ENCODE measurements at places on chromosomes 16 and 17. TPM values are rescaled to one million over a fixed set of nuclear protein-coding genes. Genes with fewer than 3 reads are reported as not detected.

The SULT1A2 gene
- total RNA-seq = 0.19 TPM

The KRT40 gene
- not detected for total RNA-seq

The BRICD5 gene
- 2.6 TPM for total RNA-seq

The MYH2 gene
- not detected for total RNA-seq

The CTRB1 gene
- total RNA-seq = not detected

The TNFRSF17 gene
- not detected for total RNA-seq

The GRB2 gene
- 98.5 TPM for total RNA-seq

The CFAP52 gene
- not detected for total RNA-seq

The FLYWCH1 gene
- 17.9 TPM for total RNA-seq

The EFTUD2 gene
- total RNA-seq = 151 TPM

The SMIM36 gene
- total RNA-seq = not detected

The OR3A3 gene
- total RNA-seq = not detected

The KRT222 gene
- total RNA-seq = 0.37 TPM

The KRT23 gene
- total RNA-seq = 0.08 TPM

The ZNF629 gene
- 15.7 TPM for total RNA-seq

The TM4SF5 gene
- total RNA-seq = 1.2 TPM

The CD300LG gene
- not detected for total RNA-seq

The SLC13A2 gene
- total RNA-seq = 0.15 TPM

The TK2 gene
- 16.4 TPM for total RNA-seq

The INPP5K gene
- total RNA-seq = 24.5 TPM

The KAT2A gene
- total RNA-seq = 51.5 TPM

The CALB2 gene
- 4.5 TPM for total RNA-seq

The CNEP1R1 gene
- total RNA-seq = 20.6 TPM

The CA5A gene
- not detected for total RNA-seq

The SERPINF2 gene
- total RNA-seq = 2.9 TPM

The GPR179 gene
- not detected for total RNA-seq

The ARSG gene
- 1.9 TPM for total RNA-seq

The EVPLL gene
- not detected for total RNA-seq

The BEAN1 gene
- total RNA-seq = 4.2 TPM

The TPSAB1 gene
- not detected for total RNA-seq

The KRT17 gene
- 0.83 TPM for total RNA-seq

The FGF11 gene
- total RNA-seq = 0.82 TPM

The CD300E gene
- total RNA-seq = not detected

The KRTAP1-5 gene
- total RNA-seq = not detected

Data from A549 treated with Mapracorat at 1 μM for 4 hours (cell line).